ENCODE measurements at places on chromosomes 2 and 18. TPM values are rescaled to one million over a fixed set of nuclear protein-coding genes. Genes with fewer than 3 reads are reported as not detected.

The CCL20 gene
- total RNA-seq: 1.2 TPM

The TSPYL6 gene
- total RNA-seq: not detected

The NEU4 gene
- not detected for total RNA-seq

The ACKR3 gene
- not detected for total RNA-seq

All from epithelial cell of proximal tubule (primary cell).